Effector memory CD8-positive, alpha-beta T cell (primary cell): ENCODE measurements at places on chromosomes 11 and 22.

- no peak for DNase-seq
Measured at GRCh38 chr11:126387857-126388256, 32.4 kb downstream of the ST3GAL4 start.

- peak; percentile 5 for DNase-seq
Measured at GRCh38 chr22:32985899-32986765, 72.0 kb downstream of the SYN3 start.

- no peak for DNase-seq
Measured at GRCh38 chr11:42992594-42992993, 319.2 kb upstream of the API5 start.

DNA sequence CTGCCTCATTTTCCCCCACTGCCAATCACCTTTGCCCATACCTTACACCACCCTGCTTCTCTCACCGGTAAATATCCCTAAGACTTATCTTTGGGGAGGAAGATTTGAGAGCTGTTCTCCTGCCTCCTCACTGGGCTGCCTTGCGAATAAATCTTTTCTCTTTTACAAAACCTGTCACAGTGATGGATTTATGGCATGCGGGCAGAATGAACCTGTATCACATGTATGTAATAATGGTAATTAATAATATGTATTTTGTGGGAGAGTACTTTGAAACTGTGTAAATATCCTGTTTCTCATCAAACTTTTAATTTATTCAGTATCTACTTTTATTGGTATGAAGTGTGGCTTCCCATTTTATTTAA lies 3.6 kb upstream of the USP18 start:
- no peak for DNase-seq

DNA sequence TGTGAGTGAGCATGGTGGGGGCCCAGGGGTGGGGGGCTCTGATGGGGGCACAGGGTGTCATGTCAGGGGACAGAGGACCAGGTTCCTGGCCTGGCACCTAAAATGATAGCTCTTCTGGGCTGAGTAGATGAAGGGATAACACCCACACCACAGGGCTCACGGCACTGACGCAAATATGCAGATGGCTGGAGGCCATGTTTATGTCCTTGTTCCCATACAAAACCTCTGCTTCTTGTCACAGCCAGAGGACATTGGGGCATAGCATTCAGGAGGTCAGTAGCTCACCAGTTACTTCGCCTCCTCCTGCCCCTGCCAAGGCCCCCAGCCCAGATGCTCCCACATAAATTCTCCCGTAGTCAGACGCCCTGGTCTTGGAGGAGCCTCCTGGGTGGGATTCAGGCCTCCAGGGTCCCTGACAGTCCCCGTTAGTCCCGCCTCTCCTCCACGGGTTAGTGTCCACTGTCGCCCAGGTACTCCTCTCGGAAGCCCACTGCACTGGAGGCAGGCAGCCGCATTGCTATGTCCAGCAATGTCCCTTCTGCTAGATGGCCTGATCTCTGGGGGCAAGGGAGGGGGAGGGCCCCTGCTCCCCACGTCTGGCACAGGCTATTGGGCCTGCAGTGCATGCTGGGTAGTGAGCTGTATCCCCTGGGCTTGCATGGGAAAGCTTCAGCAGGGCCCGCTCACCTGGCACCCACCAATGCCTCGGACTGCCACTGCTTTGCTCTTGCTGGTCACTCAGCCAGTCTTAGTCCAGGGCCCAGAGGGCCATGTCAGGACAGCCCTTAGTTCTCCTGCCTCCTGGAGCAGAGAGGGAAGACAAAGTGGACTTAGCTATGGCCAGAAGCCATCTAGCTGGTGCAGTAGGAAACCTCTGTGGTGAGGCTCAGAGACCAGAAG lies 75.6 kb upstream of the MYOD1 start:
- no peak for DNase-seq

DNA sequence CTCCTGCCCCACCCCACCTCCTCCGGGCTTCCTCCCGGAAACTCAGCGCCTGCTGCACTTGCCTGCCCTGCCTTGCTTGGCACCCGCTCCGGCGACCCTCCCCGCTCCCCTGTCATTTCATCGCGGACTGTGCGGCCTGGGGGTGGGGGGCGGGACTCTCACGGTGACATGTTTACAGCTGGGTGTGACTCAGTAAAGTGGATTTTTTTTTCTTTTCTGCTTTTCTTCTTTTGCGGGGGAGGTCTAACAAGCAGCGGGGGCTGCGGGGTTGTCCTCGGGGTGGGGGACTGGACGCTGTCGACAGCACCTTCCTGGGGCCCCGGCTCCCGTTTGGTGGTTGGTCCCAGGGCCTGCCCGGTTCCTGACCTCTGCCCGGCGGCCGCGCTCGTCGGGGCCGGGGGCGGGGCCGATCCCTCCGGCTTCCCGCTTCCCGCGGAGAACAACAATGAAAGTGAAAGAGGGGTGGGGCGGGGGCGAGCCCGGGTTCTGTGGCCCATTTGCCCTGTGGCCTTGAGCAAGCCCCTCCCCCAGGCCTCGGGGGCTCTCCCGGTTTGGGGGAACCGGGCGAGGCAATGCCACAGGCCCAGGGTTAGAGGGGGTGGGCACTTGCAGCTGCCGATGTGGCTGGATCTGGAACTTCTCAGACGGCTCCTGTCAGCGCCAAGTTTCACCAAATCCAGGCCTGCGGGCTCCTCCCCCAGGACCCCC lies 975 bp upstream of the MDK start:
- DNase-seq = no peak

DNA sequence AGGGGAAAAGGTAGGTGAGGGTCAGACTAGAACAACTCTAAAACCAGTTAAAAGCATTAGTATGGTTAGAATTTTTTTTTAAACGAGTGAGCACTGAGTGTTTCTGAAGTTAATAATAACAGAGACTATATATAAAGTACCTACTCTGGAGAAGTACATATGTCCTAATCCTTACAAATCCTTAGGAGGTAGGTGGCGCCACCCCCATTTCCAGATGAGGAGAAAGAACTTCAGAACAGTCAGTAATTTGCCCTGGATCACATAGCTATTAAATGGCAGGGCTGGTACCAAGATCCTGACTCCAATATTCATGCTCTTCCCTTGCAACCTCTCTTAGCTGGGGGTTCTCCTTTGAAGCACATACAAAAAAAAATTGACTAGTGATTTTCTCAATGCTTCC lies 80.5 kb downstream of the CLPB start:
- DNase-seq = no peak
